ENCODE measurements at places on chromosomes 7 and 10.

- DNase-seq = peak; percentile 60
These were observed 45.9 kb downstream of the SGMS1 start for GRCh38 chr10:50577681-50578350.

DNA sequence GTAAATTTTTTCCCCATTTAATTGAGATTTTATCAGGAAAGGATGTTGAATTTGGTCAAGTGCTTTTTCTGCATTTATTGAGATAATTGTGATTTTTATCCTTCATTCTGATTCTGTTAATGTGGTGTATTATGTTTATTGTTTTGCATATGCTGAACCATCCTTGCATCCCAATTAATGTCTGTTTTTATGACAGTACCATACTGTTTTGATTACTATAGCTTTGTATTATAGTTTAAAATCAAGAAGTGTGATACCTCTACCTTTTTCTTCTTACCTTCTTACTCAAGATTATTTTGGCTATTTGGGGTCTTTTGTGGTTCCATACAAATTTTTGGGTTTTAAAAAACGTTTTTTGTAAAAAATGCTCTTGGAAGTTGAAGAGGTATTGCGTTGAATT, 357.2 kb downstream of the REEP3 start:
- no peak for DNase-seq

DNA sequence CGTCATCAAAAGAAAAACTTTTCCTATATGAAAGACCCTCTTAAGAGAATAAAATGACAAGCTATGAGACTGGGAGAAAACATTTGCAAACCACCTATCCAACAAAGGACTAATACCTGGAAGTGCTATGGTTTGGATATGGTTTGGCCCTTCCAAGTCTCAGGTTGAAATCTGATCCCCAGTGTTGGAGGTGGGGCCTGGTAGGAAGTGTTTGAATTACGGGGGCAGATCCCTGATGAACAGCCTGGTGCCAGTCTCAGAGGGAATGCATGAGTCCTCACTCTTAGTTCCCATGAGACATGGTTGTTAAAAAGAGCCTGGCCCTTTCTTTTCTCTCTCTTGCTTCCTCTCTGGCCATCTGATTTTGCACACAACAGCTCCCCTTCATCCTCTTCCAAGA, 6.3 kb downstream of the ALDH18A1 start:
- no peak for DNase-seq

- no peak for DNase-seq
These were observed 98.9 kb upstream of the SDK1 start for GRCh38 chr7:3201937-3202710.

GRCh38 chr7:158689488-158689887, 15.1 kb downstream of the NCAPG2 start:
- no peak for DNase-seq

DNA sequence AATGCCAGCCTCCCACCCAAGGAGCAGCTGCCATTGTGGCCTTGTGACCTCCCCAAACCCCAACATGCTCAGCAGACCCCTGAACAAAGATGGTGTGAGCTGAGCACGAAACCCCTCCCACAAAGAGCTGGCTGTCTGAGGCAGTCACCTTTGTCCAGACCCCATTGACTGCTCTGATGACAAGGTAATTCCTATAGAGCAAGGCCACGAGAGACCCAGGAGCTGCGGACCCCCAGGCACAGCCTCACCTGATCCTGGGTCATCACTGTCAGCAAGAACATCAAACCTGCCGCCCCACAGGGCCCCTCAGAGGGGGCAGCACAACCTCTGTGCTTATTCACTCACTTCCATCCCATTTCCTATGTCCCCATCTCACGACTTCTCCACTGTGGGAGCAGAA, 102.6 kb downstream of the CPXM2 start:
- DNase-seq = no peak

- DNase-seq = no peak
These were observed 34.8 kb upstream of the AGR2 start for GRCh38 chr7:16839646-16840045.

DNA sequence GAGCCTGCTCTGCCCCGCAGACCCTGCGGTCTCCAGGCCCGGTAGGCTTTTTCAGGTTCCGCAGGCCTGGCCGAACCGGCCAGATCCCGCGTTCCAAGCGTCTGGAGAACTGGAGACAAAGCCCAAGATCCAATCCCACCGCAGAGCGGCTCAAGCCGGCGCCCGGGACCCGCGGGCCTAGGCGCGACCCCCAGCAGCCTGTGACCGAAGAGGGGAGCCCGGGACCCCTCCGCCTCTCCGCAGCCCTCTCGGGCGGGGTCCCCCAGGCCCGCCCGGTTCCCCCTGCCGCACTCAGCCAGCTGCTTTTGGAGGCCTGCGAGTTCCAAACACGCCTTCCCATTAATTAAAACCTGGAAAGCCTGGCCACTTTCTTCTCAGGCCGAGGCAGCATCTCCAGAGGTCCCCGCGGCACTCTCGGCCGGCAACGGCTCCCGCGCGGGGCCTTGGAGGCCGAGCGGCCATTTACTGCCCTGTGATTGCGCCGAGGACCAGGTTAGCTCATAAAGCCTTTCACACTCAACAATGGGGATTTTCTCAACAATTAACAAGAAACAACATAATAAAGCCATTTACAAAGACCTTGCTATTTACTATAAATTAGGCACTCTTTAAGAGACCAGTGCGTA, 16.7 kb downstream of the SKIDA1 start:
- DNase-seq = no peak

- no peak for DNase-seq
These were observed 94.8 kb downstream of the ITIH5 start for GRCh38 chr10:7571981-7572380.

GRCh38 chr7:46628389-46628788, 707.3 kb upstream of the IGFBP3 start:
- DNase-seq = no peak

GRCh38 chr10:18209241-18209640, 69.0 kb downstream of the CACNB2 start:
- no peak for DNase-seq

- no peak for DNase-seq
These were observed 3.6 kb downstream of the ZNF438 start for GRCh38 chr10:31028081-31028480.

GRCh38 chr7:95824616-95825015, 52.3 kb downstream of the DYNC1I1 start:
- no peak for DNase-seq

- DNase-seq = no peak
These were observed 149.1 kb downstream of the UBE2H start for GRCh38 chr7:129803546-129804081.

- DNase-seq = no peak
These were observed 75.4 kb upstream of the ZMIZ1 start for GRCh38 chr10:78993261-78993945.

DNA sequence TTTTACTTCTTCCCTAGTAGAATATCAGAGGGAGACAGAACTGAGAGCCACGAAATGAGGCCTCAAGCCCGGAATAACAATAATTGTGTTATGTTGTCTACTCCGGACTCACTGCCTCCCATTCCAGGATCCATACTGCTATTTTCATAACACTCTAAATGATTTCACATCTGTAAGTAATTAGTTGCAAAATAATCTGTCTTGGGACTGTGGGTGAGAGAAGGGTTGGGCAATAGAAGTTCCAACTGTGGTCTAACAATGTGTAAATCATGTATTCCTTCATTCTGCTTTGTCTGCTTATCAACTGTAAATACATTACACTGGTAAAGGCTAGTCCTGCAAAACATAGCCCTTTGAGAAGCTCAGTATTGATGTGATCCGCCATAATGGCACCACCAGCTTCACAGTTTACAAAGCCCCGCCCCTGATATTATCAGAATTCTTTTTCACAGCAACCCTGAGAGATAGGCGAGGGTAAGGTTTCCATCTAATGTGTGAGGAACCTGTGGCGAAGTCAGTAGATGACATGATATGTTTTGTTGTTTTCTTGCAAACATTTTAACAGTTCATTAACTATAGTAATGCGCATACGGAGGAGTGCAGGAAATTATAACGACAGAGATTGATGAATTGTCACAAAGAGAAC, 265.7 kb upstream of the BMPER start:
- no peak for DNase-seq

- no peak for DNase-seq
These were observed 77.5 kb upstream of the FAM171A1 start for GRCh38 chr10:15448598-15448997.

DNA sequence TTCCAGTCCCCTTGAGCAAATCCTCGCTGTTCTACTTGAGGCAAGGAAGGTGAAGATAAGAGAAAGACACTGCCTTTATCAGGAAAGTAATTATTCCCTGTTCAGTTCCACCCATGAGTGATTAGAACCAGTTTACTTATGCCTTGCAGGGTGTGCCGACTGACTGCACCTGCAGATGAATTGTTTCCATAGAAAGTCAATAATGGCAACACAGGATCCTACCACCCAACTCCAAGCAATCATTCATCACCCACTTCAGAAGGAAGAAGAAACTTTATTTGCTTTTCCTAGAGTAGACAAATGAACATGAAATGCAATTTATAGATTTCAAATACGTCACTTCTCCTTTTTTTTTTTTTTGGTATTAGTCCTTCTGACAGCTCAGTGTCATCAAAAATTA, 383.9 kb downstream of the SORCS1 start:
- no peak for DNase-seq

GRCh38 chr7:1598961-1599639, 29.3 kb upstream of the PSMG3 start:
- no peak for DNase-seq

- DNase-seq = no peak
These were observed 183.2 kb upstream of the PTPRZ1 start for GRCh38 chr7:121689749-121690148.
